ENCODE measurements at places on chromosomes 16 and 17.
A peak's percentile ranks its signal among the peaks of the same experiment; 100 is the strongest.

GRCh38 chr17:81067391-81067811, 32.5 kb downstream of the BAIAP2 start:
- peak; percentile 79 for DNase-seq

- no peak for DNase-seq
Observed at GRCh38 chr17:10907370-10907769, 69.5 kb upstream of the PIRT start.

DNA sequence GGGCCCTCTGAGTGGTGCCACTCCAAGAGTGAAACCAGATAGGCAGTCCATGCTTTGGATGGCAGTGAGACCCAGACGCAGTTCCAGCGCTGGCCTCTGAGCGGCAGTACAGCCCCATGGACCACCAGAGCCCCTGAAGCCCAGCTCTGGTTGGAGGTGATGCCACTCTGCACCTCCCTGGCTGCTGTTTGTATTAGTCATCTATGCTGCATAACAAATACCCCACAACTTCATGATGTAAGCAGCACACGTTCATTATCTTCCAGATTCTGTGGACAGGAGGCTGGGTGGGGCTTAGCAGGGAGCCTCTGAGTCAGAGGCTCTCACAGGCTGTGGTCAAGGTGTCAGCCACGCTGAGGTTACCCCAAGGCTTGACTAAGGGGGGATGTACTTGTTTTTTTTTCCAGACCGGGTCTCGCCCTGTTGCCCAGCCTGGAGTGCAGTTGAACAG, 5.1 kb upstream of the NME4 start:
- peak; percentile 55 for DNase-seq

DNA sequence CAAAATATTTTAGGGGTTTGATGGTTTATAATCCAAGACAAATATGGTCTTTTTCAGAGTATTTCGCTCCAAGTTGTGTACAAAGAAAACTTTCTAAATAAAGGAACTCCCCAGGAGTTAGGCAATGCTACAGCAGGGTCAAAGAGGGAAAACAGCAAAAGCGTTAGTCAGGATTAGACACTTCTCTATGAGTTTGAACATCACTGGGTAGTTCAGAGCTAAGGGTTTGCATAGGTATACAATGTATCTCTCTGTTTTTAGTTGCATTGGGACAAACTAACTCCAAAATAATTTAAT, 34.8 kb downstream of the FAM20A start:
- no peak for DNase-seq

DNA sequence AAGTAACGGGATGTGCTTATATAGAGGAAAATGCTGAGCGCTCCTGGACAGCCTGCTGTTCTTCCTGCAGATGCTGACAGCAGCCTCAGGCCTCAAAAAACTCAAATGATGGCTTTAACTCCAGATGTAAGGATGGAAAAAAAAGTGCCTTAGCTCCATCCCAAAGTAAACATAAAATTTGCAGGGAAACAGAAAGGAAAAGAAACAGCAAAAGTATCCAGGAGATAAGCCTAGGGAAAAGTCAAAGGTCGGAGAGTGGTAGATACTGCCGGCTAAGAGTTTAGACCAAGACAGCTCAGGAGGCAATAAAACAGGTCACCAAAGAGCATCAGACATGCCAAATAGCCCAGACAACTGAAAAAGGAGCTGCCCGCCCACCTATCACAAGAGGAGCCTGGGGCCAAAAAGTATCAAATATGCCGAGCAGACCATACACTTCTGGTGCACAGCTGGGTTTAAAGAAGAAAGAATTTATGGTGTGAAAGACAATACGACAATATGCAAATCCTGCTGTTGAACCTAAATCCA, 6.9 kb downstream of the KRT31 start:
- DNase-seq: no peak

- DNase-seq: no peak
Observed at GRCh38 chr16:53680756-53681155, 22.9 kb downstream of the RPGRIP1L start.

DNA sequence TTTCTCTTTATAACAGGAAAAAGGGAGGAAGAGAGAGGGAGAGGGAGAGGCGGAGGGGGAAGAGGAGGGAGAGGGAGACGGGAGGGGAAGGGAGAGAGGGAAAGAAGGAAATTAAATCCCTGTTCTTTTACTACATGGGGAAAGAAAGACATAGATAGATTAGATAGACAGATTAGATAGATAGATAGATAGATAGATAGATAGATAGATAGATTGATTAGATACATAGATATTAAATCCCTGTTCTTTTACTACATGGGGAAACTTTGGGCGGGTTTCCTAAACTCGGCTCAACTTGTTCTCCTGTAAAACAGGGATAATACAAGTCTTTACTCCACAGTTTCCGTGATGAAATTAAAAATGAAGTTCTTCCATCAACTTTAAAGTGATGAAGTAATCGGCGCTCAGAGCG, 661 bp downstream of the RFWD3 start:
- DNase-seq: no peak

- no peak for DNase-seq
Observed at GRCh38 chr16:15885560-15886001, 2.8 kb downstream of the CEP20 start.

DNA sequence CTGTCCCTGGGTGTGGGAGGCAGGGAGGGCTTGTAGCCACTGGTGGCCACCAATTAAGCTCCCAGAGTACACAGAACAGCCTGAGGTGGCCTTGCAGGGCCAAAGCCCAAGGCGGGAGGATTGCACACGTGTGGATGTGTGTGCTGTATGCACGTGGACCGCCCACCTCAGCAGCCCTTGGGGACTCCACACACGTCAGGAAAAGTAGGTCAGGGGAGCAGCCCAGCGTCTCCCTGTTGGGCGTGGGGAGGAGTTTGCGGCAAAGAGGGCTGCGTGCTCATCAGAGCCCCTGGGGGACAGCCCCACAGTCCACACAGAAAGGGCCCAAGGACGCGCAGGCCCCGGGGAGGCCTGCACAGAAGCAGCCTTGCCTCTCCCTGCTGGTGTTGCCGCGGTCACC, 19.6 kb downstream of the SBK1 start:
- no peak for DNase-seq

DNA sequence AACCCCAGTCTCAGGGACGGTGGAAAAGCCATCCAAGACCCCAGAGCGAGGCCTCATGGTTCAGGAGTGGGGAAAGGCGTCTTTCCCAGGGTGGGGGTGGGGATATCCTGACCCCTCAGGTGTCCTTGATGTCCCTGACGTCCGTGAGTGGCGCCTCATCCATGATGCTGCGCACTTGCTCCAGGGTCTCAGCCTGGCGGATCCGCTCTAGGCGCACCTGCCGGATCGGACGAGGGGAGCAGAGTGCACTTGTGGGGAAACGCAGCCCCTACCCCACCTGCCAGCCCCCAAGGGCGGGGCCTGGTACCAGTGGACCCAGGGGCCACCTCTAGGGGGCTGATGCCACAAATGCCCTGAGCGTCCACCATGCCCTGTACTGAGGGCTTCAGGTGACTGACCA, 20.2 kb downstream of the RABEP2 start:
- DNase-seq: no peak

GRCh38 chr16:8816967-8817655, 19.5 kb downstream of the PMM2 start:
- no peak for DNase-seq
